ENCODE measurements at places on chromosomes 1 and 21. TPM values are rescaled to one million over a fixed set of nuclear protein-coding genes. Genes with fewer than 3 reads are reported as not detected.

DNA sequence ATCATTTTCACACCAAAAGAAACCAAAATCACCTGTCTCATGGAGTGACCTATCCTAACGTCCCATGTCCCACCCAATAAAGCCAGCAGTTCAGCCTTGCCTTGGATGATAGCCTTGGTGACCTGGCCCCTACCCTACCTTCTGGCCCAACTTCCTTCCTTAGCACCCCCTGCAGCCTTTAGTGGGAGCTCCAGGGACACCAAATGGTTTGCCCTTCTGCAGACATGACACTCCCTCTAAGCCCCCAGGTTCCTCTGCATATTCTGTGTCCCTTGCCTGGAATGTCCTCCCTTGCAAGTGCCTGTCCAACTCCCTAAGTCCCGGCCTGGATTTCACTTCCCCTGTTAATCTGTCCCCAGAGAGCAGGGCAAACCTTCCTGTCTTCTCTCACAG is 2.2 kb downstream of the SLFNL1 start:
- no peak for DNase-seq
- H3K27ac ChIP-seq, result no peak overlapping the region
- H3K36me3 ChIP-seq, result no peaks in the 10 kb centered on the region
- no peak overlapping the region for H3K4me3 ChIP-seq
- H3K4me1 ChIP-seq, result no peaks in the 10 kb centered on the region

- H3K27me3 ChIP-seq, result no peaks in the 10 kb centered on the region
- H3K4me1 ChIP-seq, result no peaks in the 10 kb centered on the region
- DNase-seq, result no peak
Measured at GRCh38 chr1:179126338-179127060, 44.6 kb downstream of the TOR3A start.

- DNase-seq, result no peak
- H3K27ac ChIP-seq, result no peak overlapping the region
- H3K4me3 ChIP-seq, result no peak overlapping the region
- no peaks in the 10 kb centered on the region for H3K4me1 ChIP-seq
- no peaks in the 10 kb centered on the region for H3K36me3 ChIP-seq
- no peaks in the 10 kb centered on the region for H3K27me3 ChIP-seq
Measured at GRCh38 chr1:226568077-226568831, 19.7 kb downstream of the STUM start.

GRCh38 chr1:116713474-116713873 is 40.8 kb upstream of the CD2 start:
- H3K36me3 ChIP-seq, result no peaks in the 10 kb centered on the region
- H3K4me3 ChIP-seq, result no peak overlapping the region
- H3K27ac ChIP-seq, result no peak overlapping the region

The CELA2B gene
- not detected for total RNA-seq

The ETV3L gene
- not detected for total RNA-seq

The MAP3K21 gene
- 0.31 TPM for total RNA-seq

The OR10Z1 gene
- not detected for total RNA-seq

All from gastrocnemius medialis (tissue), 4 donors.